ENCODE measurements at places on chromosomes 1 and 21. TPM values are rescaled to one million over a fixed set of nuclear protein-coding genes. Genes with fewer than 3 reads are reported as not detected.

GRCh38 chr1:36097693-36098585 is 9.2 kb downstream of the ADPRS start:
- no peak for DNase-seq

GRCh38 chr21:45724345-45724961 is 80.9 kb downstream of the PCBP3 start:
- no peak for DNase-seq

DNA sequence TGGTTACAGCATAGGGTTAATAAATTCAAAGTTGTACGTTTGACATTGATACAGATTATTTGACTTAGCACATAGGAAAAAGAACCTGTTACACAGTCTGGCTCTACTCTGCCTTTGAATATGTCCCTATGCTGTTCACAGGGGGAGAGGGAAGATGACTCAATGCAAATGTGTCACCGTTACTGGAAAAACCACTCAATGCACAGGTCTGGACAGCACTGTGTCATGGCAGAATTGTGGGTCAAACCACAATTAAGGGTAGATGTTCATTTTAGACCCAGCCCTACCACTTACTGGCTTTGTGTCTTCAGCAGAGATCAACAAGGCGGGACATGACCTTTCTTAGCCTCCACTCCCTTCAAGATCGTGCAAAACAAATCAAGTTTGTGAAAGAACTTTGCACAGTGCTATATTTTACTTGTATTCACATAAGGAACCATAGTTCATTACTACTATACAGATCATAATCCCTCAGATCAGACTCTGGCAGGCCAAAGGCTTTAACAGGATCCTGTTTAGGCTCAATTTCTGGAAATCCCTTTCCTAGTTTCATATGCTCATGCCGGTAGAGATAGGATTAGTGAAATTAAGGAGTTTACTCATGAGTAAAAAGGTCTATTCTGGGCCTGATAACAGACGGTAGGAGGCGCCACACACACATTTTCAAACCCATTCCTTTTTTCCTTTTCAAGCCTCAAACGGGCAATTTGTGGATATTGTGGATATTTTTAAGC is 22.1 kb downstream of the EIF2D start:
- DNase-seq = no peak

GRCh38 chr1:227318853-227319607 is 738 bp upstream of the CDC42BPA start:
- DNase-seq = no peak

Gene FCAMR
- total RNA-seq = 1.0 TPM

Gene AIRE
- not detected for total RNA-seq

Gene GJB5
- total RNA-seq = not detected

Gene CRABP2
- 1.2 TPM for total RNA-seq

Gene LCE2A
- total RNA-seq = not detected

Gene CNTN2
- 0.06 TPM for total RNA-seq

All from spleen (tissue), 13 donors.